IPS DF 19.7 (cell line): ENCODE measurements at places on chromosomes 4 and X.

GRCh38 chr4:150495550-150495949 lies 86.4 kb upstream of the MAB21L2 start:
- no peak for DNase-seq

- DNase-seq, result no peak
Measured at GRCh38 chr4:80094191-80094590, 21.2 kb upstream of the ANTXR2 start.

GRCh38 chr4:71009890-71010588 lies 16.6 kb downstream of the DCK start:
- DNase-seq, result no peak

- peak; percentile 88 for DNase-seq
Measured at GRCh38 chr4:113452868-113453620, 308.5 kb downstream of the CAMK2D start.

GRCh38 chrX:70025464-70025863 lies 24.3 kb downstream of the AWAT2 start:
- DNase-seq, result no peak

DNA sequence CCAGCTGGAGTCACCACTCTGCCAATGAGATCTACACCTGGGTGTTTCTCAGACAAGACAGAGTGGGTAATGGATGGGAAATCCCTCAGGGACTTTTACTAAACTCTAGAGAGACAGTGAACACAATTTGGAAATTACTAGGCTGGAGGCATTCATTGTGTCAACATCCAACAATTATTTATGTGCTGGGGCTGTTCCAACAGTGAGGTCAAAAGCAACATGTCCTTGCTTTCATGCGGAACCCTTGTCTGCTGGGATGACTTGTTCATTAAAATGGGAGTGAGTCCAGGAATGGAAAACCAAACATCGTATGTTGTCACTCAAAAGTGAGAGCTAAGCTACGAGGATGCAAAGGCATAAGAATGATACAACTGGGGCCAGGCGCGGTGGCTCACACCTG lies 54.0 kb downstream of the DRD5 start:
- no peak for DNase-seq

- no peak for DNase-seq
Measured at GRCh38 chr4:1347410-1347864, 429 bp downstream of the UVSSA start.

- no peak for DNase-seq
Measured at GRCh38 chr4:153620352-153620751, 63.7 kb upstream of the TLR2 start.

DNA sequence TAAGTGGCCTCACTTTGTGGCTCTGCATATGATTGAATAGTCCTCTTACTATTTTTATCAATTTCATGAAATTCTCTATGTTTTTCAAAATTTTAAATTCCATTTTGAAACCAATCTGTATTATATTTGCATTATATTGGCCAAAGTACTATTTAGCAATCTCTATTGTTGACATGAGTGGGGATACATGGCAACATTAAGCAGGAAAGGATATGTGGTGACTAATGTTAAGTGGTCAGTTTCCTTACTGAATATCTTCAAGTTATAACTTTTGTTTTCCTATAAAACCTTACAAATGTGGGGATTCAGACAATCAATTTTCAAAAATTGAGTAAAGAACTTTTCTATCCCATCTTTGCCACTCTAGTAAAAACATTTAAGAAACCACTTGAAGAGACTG lies 10.2 kb downstream of the BBS7 start:
- DNase-seq, result no peak

- no peak for DNase-seq
Measured at GRCh38 chr4:40719008-40719623, 30.6 kb upstream of the NSUN7 start.

- DNase-seq, result peak; percentile 23
Measured at GRCh38 chr4:153418558-153418957, 47.6 kb upstream of the TMEM131L start.

GRCh38 chr4:161829591-161829990 lies 334.2 kb downstream of the FSTL5 start:
- DNase-seq, result no peak

DNA sequence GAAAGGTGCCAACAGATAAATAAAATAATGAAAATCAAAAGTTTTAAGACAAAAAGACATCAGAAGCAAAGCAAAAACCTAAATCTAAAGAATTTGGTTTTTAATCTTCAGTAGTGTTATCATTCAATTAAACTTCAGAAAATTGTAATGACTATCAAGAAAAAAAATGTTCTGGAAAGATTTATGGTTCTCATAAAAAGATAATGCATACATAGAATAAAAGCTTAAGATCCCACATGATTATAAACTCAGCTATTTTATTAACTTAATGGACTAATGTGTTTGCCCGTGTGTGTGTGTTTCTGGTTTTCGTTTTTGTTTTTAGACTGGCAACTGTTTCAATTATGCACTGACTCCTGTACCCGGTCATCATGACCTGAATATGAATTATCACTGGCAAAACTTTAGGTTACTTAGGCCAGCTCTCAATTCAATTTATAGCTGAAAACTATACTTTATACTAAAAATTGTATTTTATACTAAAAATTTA lies 217.5 kb upstream of the DKK2 start:
- no peak for DNase-seq

DNA sequence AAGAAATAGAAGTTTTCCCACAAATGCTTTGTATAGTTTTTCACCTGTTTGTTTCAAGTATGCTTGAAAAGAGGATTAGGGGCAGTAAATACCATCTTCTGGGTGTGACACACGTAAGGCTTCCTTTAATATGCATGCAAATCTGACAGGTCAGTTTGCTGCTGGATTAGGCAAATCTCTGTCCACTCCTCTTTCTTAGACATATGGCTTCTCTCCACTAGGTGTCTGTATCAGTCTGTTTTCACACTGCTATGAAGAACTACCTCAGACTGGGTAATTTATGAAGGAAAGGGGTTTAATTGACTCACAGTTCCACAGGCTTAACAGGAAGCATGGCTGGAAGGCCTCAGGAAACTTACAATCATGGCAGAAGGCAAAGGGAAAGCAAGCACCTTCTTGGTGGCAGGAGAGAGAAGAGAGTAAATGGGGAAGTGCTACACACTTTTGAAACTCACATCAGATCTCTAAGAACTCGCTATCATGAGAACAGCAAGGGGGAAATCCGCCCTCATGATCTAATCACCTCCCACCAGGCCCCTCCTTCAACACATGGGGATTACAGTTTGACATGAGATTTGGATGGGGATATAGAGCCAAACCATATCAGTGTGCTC lies 66.9 kb downstream of the TAB3 start:
- DNase-seq, result no peak

DNA sequence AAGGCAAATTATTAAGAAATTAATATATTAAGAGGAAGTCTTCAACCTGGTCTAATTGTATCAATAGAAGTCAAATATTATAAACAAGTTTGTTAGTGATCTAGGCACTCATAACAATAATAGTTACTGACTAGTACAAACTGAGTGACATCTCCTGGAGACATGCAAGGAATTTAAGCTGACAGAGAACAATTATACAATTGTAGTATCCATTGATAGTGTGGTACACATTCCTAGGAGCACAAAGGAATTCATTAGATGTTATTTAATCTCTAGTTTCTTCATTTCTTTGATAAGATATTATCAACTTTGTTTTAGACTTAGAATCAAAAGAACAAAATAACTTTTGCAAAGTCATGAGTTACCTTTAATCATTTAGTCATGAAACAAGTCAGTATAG lies 1048.6 kb downstream of the PCDH7 start:
- DNase-seq, result no peak

DNA sequence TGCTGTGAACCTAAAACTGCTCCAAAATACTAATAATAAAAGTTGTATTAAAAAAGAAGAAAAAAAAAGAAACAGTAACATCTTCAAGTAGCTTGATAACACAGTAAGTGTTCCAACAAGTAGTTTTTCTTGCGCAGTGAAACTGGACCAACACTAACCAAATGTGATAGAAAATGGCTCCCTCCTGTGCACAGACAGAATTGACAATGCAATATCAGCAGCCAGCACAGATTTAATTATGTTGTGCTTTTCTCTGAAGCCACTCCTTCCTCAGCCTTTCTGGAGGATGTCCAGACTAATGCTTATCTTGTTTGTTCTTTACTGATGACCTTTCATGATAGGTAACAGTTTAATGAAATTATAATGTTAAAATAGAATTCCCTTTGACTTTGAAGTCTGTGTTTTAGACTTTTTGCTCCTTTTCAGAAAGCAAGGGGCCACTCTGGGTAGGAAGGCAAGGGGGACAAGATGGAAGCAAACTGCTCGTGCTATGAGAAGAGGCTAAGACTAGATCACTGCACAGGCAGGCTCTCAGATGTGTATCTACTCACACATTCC lies 147.1 kb upstream of the RPL34 start:
- DNase-seq, result no peak

DNA sequence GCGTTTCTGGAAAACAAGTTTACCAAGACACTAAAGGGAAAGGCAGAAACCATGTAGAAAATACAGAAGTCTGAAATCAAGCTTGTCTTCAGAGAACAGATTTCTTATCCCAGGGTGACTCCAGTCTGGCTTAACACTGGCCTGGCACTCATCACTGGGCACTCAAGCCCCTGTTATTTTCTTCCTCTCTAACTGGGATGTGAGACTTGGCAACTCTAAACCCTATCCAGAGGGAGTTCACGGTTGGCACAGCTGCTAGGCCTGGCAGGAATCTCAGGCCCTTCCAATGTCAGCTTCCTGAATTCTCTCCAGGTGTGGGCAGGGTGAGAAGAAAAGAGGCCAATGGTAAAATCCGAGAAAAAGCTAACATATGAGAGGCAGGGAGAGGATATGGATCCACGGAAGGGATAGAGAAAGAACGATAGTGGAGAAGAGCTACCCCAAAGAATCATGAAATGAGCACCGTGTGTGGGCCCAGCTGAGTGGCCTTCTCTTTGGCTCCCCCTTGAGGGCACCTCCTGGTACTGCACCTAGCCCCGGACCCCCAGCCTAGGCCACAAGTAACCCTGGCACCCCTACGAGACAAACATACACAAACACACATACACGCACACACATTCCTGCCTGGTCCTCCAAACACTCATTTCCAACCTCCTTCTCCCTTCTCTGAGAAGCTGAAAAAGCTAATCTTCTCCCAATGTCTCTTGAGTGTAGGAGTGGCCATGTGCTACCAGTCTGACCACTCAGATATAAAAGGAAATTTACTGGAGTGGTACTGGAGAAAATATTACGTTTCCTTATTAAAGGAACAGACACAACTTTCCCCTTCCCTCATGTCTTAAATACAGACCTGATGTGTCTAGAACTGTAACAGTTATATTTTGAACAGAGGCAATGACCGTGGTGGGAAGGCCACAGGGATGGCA lies 16.6 kb upstream of the PTCHD1 start:
- no peak for DNase-seq

DNA sequence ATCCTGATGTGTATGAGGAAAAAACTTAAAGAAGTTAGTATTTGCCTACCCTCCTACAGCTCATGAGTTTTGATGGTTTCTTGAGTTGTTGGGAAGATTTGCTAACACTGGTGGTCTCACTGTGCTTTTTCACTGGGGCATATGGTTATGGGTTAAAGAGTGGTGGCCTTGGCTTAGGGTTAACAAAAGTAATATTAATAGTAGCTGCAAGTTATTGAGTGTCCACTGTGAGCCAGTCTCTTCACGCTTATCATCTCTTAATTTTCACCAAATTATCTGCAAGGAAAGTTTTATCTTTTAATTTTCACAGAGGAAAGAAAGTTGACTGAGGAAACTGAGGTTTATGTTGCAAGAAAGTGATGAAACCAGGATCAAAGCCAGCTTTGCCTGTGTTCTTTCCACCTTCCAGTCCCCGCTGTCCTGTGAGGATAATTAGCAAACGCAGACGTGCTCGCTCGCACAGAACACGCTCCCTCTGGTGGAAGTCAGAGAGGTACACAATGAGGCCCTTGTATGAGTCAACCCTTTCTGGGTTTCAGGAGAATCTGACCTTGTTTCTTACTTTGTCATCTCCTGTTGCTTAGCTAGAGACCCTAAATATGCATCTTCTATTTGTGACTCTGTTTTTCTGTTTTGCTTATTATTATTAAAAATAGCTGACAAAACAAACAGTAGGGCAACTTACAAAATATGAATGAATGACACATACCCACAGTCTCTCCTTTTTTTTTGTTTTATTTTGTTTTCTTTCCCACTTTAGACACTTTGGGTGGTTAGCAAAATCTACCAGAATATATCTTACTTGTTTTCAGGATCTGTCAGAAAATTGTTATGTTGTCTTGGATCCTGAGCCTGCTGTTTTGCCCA lies 94.3 kb downstream of the DDIT4L start:
- no peak for DNase-seq

DNA sequence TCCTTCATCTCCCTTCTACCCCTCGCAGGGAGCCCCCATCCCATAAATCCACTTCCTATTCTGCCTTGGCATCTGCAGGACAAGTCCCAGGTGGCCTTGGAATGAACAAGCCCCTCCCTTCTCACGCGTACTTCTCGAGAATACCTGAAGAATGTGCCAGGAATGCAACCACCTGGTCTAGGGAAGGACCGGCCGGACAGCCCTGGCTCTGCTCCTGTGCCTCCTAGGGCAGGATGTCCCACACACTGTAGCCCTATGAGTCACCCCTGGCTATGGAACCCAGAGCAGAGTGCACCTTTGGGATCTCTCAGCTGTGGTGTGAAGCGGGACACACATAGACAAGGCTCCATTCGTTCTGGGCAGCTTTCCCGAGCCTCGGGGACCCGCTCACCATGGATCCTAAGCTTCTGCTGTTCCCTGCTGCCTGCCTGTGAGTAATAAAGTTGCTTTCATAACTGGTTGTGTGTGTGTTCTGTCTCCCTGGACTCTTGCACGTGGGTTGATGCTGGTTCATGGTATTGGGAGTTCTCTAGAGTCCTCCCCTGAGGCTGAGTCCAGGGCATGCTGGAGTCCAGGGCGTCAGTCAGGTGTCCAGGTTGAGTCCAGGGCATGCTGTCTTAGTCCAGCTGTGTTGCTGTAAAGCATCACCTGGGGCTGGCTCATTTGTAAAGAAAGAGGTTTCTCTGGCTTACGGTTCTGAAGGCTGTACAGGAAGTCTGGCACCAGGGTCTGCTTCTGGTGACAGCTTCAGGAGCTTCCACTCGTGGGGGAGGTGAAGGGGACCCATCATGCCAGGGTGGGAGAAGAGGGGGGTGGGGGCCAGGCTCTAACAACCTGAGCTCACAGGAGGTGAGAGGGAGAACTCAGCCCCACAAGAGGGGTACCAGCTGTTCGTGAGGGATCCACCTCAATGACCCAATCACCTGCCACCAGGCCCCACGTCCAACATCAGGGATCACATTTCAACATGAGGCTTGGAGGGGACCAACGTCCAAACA lies 7.4 kb upstream of the PDE6B start:
- DNase-seq, result no peak

GRCh38 chr4:148780426-148781005 lies 338.3 kb upstream of the NR3C2 start:
- no peak for DNase-seq

- DNase-seq, result no peak
Measured at GRCh38 chr4:152200511-152201333, 335.2 kb downstream of the FBXW7 start.

GRCh38 chr4:133014473-133015135 lies 134.5 kb upstream of the PCDH10 start:
- no peak for DNase-seq

DNA sequence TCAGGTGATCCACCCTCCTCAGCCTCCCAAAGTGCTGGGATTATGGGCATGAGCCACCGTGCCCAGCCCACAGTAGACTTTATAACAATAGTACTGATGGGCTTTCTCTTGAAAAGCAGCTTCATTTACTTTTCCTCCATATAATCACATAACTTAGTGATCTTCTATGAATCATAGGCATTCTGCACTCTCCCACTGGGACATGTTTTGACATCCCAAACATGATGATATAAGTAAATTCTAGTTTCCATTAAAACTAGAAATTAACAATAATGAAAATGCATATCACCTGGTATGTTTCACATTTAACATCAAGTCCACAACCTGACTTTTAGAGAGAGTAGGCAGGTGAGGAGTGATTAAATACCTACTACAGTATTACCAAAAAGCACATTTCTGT lies 96.5 kb downstream of the CAMK2D start:
- no peak for DNase-seq
